Muscle of back (tissue), 13 donors: ENCODE measurements at places on chromosomes 6 and 20. TPM values are rescaled to one million over a fixed set of nuclear protein-coding genes. Genes with fewer than 3 reads are reported as not detected.

The LY6G6D gene
- polyA plus RNA-seq: not detected

DNA sequence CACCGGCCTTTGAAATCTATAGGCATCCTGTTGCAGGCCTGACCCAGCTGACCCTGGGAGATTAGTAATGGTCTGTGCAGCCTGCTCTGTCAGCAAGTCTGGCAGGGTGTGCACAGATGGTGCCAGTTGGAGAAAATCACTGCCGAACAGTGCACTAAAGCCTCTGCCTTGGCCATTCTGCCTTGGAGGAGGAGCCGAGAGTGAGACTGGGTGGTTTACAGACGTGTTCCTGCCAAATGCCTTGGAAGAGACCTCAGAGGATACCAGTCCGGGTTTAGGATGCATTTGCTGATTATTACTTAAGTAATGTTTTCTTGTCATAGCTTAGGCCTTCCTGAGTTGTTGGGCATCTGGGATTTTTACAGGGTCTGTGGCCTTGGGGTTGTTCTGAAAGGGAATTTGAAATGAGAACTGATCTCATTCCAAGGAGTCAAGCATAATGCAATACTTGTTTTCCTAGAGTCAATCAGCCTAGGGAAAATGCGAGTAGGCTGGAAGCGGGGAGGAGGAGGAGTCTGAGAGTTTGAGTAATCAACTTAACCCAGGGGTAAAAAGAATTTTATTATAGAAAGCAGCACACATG is 292.1 kb downstream of the SOX4 start:
- peak; percentile 70 for DNase-seq

GRCh38 chr20:38201356-38201755 is 36.3 kb upstream of the TGM2 start:
- no peak for DNase-seq

The VPS52 gene
- 47.4 TPM for polyA plus RNA-seq

- no peak for DNase-seq
Measured at GRCh38 chr6:85483846-85484245, 34.0 kb downstream of the NT5E start.
